ENCODE measurements at places on chromosomes 12 and 14.

DNA sequence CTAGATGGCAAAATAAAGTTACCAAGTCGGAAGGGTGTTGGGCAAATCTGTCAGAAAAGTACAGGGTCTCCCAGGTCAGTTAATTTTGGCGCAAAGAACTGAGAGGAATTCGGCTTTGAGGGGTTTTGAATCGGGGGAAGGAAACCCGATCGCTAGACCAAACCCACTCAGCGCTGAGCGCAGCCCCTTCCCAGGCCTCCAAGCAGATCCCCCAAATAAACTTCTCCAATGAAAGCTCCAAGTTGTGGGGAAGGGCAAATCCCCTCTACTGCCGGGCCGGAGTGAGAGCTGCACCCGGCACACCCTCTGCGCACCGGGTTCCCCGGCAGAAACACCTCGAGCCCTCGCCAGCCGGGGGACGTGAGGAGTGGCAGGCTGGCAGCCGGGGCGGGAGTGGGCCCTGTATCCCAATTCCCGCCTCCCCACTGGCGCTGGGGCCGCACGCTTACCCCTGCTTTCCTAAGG lies 441 bp downstream of the E2F7 start:
- peak; percentile 41 for DNase-seq

- no peak for DNase-seq
These were observed 110.4 kb downstream of the ARID2 start for GRCh38 chr12:45839917-45840316.

GRCh38 chr14:67650694-67651093 lies 23.7 kb downstream of the VTI1B start:
- DNase-seq: no peak

DNA sequence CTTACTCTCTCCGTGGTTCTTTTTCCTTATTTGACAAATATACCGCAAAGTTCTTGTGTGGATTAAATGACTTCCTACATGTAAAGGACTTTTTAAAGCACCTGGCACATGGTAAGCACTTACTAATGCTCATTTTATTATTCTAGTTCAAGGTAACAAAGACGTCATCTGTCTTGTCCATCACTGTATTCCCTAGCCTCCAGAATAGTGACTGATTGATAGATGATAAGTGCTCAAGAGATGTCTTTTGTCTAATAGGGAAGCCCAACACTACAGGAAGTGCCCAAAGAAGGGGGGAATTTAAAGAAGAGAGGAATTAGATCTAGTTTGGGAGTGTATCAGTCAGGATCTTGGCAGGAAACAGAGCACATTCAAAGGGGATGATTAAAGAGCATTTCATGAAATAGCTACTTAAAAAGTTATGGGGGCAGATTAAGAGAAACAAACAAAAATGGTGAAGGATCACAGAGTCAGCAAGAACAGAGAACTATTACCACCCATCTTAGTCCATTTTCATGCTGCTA lies 151.9 kb downstream of the GXYLT1 start:
- DNase-seq: no peak

- no peak for DNase-seq
These were observed 94.1 kb downstream of the SLC25A47 start for GRCh38 chr14:100416921-100417860.

GRCh38 chr14:57246933-57247657 lies 21.6 kb downstream of the EXOC5 start:
- no peak for DNase-seq

DNA sequence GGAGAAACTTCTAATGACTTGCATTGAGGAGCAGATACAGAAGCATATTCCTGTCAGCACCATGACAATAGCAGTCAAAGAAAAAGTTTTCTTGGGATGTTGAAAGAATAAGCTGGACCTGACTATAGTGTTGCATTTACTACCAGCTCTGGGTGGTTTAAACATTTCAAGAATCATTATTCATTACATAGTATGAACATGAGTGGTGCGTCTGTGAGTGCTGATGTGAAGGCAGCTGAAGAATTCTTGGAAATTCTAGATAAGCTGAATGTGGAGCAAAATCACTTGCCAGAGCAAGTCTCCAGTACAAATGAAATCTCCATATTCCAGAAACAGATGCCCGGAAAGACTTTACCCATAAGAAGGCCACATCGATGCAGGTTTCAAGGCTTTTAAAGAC lies 45.0 kb upstream of the STAB2 start:
- DNase-seq: no peak

DNA sequence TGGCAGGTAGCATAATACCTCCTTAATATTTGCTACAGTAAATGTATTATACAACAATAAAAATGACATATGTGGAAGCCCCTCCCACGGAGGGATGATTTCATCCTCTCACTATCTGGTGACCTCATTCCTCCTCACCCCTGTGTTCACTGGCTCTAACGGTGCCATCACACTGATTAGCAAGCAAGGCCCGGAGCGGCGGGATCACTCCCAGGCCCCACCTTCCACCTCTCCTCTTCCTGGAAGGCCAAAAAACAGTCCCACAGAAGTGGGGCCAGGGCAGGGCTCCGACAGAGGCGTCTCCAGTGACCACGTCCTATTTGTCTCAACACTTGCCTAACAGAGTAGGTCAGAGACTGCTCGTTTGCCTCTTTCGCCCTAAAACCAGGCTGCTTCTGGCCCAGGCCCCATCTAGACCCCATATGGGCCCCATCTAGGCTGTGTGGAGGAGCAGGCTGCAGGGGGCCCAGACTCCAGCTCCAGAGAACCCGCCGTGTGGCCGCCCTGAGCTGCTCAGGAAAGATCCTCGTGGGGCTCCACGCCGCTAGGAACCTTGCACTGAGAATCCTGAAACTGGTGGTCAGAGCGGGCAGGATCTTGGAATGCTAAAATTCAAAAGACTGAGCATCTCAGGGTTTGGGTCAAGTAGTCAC lies 3.7 kb downstream of the SELPLG start:
- DNase-seq: peak; percentile 88

DNA sequence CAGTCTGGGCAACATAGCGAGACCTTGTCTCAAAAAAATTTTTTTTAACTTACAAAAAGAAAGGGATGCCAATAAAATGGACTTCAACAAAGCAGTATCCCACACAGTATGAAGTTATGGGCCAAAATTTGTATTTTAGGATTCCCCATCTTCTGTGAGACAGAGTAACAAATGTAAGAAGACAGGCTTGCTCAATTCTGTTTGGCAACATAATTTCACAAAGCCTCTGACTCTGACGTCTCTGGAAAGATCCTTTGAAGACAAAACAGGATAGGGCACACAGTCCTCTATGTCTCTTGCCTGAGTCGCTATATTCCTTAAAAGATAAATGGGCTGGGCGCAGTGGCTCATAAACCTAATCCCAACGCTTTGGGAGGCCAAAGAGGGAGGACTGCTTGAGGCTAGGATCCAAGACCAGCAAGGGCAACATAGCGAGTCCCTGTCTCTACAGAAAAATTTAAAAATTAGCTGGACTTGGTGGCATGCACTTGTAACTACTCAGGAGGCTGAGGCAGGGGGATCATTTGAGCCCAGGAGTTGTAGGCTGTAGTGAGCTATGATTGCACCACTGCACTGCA lies 1.1 kb upstream of the HOMEZ start:
- DNase-seq: no peak
